ENCODE measurements at places on chromosomes 5 and 9.

- peak; percentile 92 for DNase-seq
Measured at GRCh38 chr5:38466424-38467189, 89.8 kb downstream of the LIFR start.

- no peak for DNase-seq
Measured at GRCh38 chr9:32841314-32841713, 58.0 kb downstream of the TMEM215 start.

- no peak for DNase-seq
Measured at GRCh38 chr5:136006164-136006563, 22.6 kb upstream of the TGFBI start.

DNA sequence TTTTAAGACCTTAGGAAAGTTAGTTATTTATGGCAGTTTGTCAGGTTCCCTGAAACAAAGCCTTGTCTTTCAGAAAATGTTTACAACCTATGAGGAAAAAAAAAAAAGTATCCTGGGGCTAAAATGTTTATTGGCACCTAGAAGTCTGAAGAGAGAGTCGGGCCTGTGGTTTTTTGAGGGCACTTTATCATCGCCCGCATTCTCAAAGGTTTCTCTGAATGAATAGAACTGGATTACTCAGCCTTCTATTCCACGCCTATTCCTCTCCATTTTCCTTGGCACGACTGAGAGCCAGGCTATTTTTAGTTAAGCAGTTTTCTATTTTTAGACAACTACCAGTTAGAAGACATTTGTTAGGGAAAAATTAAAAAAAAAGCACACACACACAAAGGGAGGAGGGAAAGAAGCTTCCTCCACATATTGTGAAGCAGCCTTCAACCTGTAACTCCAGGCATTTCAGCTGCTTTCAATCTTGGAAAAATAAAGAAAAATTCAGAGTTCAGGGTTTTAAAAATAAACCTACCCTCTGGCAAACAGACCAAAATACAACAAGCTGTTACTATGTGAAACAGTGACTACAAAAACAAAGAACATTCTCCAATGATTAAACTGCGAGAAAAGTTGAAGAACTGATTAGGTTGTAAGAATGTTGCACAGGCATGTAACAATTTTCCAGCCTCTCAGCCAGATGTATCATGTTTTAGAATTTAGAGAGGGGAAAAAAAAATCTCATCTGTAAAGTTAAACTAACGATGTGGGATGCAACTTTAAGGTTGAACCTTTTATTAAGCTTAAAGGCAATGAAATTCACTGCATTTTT, 97.0 kb downstream of the MEF2C start:
- no peak for DNase-seq

Data from ascending aorta (tissue), 2 donors.